Airway epithelial cell (primary cell): ENCODE measurements at places on chromosomes 1 and 21. TPM values are rescaled to one million over a fixed set of nuclear protein-coding genes. Genes with fewer than 3 reads are reported as not detected.

Gene CSF1
- total RNA-seq: 4.2 and 4.9 TPM in 2 replicates

Gene OR2AK2
- total RNA-seq: not detected in 2 replicates

Gene RGS8
- not detected in 2 replicates for total RNA-seq

Gene IL12RB2
- total RNA-seq: 0.19 and 0.56 TPM in 2 replicates

Gene BPNT1
- 19.9 and 24.1 TPM in 2 replicates for total RNA-seq

Gene ATP1A2
- total RNA-seq: not detected in 2 replicates

Gene NR1I3
- total RNA-seq: not detected in 2 replicates

Gene HSPA13
- 13.0 and 15.6 TPM in 2 replicates for total RNA-seq

Gene CFHR1
- total RNA-seq: not detected in 2 replicates

Gene THEM5
- 0.99 and 2.3 TPM in 2 replicates for total RNA-seq

Gene KRTAP10-10
- not detected in 2 replicates for total RNA-seq

Gene KIFAP3
- 14.3 and 17.6 TPM in 2 replicates for total RNA-seq

Gene OR2T29
- total RNA-seq: not detected in 2 replicates

Gene ACTA1
- total RNA-seq: not detected in 2 replicates

Gene LAPTM5
- 0.37 and 1.1 TPM in 2 replicates for total RNA-seq

Gene SLC2A5
- 0.37 and 0.42 TPM in 2 replicates for total RNA-seq

Gene GJA9
- total RNA-seq: not detected in 2 replicates

Gene MMEL1
- not detected in 2 replicates for total RNA-seq

Gene RNF11
- total RNA-seq: 50.6 and 60.7 TPM in 2 replicates

Gene HSD3B1
- not detected in 2 replicates for total RNA-seq

Gene SLAMF8
- not detected in 2 replicates for total RNA-seq

Gene KCNK2
- total RNA-seq: not detected in 2 replicates

Gene ABCB10
- 14.5 and 16.9 TPM in 2 replicates for total RNA-seq

Gene CLCA2
- 98.8 and 141 TPM in 2 replicates for total RNA-seq

Gene FCRL3
- not detected in 2 replicates for total RNA-seq

Gene CACHD1
- total RNA-seq: 2.2 and 3.1 TPM in 2 replicates

Gene TRIM45
- total RNA-seq: 0.65 and 1.7 TPM in 2 replicates

Gene MYOC
- total RNA-seq: not detected in 2 replicates
